ENCODE measurements at places on chromosomes 3 and 15.

- DNase-seq = no peak
Measured at GRCh38 chr15:98485451-98485850, 162.9 kb upstream of the IGF1R start.

GRCh38 chr15:66595931-66596545 lies 30.2 kb upstream of the LCTL start:
- DNase-seq = peak; percentile 43

GRCh38 chr3:69462022-69462825 lies 76.3 kb upstream of the FRMD4B start:
- no peak for DNase-seq

- DNase-seq = no peak
Measured at GRCh38 chr3:65616563-65616962, 422.2 kb downstream of the MAGI1 start.

DNA sequence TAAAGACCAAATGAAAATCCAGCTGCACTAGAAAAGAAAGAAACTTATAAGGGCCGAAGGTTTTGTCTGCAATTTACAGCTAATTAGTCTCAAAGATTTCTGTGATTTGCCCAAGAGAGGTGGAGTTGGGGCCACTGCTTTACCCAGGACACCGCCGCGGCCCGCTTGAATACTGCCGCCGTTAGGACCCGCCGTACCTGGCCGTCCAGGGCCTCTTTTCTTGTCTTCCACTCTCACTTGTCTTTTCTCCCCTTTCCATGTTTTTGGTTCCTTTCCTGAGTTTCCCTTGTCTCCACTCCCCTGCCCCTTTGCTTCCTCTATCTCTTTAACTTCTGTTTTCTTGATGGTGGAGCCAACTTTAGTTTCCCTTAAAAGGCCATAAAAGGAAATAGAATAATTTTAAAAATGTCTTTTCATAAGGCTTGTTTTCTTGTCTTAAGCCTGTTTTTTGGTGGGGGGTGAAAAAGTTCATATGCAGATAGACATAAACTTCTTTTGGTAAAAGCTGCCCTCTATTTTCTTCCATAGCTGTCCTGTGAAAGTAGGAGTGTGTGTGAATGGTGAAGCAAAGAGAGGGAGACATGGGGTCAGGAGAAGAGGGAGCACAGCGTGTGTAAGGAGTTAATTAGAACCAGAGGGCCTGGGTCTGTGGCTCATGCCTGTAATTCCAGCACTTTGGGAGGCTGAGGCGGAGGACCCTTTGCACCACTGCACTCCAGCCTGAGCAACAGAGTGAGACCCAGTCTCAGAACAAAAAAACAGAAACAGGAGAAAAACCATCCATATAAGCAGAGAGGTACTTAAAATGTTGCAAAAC lies 16.0 kb upstream of the CCNL1 start:
- DNase-seq = peak; percentile 37

DNA sequence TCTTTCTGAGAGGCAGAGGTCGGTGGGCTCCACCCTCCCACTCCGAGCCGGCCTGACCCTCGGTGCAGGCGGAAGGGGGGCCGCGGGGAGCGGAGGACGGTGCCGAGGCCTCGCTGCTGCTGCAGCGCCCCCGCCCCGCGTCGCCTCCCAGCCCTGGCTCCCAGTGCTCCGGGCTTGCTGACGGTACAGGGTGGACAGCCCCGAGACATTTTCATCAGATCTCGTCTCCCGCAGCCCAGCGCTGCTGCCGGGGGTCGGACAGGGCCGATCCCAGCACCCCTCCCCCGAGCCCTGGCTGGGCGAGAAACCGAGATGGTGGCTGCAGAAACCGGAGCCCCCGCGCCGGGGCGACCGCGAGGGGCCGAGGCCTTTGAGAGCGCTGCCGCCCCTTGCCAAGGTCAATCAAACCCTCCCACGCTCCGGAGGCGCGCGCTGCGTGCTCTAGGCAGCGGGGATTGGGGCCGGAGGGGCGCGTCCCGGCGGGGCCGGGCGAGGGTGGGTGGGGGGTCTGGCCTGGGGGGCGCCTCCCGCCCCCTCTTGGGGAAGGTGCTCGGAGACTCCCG lies 42.5 kb downstream of the EPHB3 start:
- DNase-seq = no peak

DNA sequence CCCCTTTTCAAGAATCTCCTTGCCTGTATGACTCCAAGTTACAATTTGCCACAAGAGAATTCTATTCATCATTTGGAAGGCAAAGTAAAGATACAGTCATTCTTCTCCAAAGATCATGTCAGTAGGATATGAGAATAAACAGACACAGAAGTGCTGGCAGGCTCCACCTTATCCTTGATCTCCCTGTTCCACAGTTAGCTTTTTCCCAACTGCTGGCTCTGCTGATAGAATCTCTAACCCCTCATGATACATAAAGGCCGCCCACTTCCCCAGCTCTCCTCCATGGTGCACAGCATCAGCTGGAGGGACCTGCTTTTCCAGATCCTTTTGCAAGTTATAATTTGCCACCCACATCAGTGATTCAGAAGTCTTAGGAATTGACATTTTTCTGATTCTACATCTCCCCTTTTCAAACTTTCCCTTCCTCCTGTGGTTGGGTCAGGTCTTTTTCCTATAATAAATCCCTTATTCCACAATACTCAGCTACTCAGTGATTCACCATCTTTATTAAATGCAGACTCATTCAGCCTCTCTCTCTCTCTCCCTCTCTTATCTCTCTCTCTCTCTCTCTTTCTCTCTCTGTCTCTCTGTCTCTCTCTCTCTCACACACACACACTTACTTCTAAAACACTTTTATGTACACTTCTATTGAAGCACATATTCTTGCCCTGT lies 465.4 kb downstream of the GBE1 start:
- DNase-seq = no peak

DNA sequence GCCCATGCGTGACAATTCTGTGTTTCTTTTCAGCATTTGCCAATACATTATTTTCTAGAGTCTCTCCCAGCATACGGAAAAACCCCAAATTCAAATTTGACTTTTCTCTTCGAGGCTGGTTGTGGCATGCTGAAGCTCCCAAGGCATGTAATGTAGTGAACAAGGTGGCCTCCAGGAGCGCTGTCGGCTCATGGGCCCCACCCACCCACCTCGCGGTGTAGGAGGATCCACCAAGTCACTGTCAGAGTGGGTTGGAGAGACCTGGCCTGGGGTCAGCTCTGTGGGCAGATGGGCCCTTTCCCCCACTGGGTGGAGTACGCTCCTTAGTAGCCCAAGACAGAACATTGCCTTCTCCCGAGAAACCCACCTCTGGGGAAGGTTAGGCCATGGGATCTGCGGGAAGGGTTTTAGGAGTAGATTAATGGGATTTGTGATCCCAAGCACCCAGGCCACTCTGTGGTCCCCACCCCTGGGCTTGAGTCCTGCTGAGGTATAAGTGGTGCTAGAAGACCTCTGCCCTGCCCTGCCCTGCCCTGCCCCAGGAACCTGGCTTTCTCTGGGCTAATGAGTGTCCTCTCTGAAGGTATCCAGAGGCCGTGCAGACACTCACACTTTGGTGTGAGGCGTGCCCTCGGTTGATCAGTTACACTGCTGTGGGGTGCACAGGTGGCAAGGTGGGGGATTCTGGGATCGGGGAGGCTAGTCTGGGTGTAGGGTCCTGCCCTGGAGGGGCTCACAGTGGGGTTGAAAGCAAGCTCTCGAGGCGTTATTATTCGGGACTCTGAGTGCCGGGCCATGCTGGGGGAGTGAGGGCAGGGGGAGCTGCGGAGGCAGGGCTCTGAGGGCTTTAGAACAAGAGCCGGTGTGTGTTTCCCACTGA lies 97.9 kb downstream of the APBA2 start:
- DNase-seq = no peak

GRCh38 chr15:88746451-88746850 lies 56.8 kb upstream of the ACAN start:
- no peak for DNase-seq

GRCh38 chr3:151345859-151346258 lies 16.5 kb upstream of the P2RY13 start:
- peak; percentile 79 for DNase-seq

GRCh38 chr3:42601896-42602581 lies 1.6 kb downstream of the NKTR start:
- no peak for DNase-seq

DNA sequence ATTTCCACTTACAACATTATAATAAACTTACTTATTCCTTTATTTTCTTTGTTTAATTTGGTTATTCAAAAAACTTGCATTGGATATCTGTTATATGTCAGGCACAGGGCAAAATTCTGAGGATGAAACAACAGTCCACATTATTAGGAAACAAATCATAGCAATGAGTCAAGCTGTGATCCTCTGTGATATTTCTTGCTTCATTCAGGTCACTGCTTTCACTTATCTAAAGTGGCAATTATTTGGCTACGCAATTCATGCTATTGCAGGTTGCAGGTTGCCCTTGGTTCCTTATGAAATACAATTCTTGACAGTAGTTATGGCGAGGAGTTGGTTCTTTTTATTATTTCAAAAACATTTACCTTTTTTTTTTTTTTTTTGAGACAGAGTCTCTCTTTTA lies 66.4 kb upstream of the CNTN6 start:
- DNase-seq = no peak

DNA sequence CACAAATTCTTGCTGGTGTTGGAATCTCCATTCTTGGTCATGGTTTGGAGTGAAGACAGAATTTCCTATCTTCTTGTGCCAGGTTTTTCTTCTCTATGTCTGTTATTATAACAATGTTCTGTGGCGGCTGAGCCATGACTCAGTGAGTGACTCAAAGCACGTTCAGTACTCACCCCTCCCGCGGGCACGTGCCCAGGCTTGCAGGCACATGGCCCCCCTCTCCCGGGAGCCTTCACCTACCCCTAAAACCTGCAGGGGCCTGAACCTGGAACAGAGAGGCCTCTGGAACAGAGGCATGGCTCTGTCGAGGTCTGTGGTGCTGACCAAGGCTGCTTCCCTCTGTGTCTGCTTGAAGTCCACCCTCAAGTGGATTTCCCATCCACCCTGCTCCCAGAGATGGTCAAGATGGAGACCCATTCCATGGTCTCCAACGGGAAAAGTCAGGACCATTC lies 27.6 kb downstream of the PLXNB1 start:
- peak; percentile 27 for DNase-seq

GRCh38 chr15:28128031-28128430 lies 28.9 kb upstream of the OCA2 start:
- DNase-seq = no peak

GRCh38 chr3:52288674-52289073 lies 1.0 kb downstream of the GLYCTK start:
- DNase-seq = no peak

DNA sequence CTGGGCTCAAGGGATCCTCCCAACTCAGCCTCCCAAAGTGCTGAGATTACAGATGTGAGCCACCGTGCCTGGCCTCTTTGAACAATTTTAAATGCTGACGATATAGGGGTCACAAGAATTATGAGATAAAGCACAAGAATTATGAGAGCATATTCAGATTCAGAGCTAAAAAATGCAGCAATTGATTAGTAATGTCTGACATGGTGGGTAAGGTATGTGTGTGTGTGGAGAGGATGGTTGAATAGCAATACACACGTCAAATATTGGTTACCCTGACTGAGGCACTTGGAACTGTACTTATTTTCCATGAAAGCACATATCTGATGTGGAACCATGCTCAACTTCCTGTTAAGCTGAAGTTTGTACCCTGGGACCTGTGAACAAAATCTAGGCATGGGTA lies 115.6 kb downstream of the EOMES start:
- DNase-seq = no peak

GRCh38 chr3:17852217-17852616 lies 109.8 kb upstream of the TBC1D5 start:
- no peak for DNase-seq

DNA sequence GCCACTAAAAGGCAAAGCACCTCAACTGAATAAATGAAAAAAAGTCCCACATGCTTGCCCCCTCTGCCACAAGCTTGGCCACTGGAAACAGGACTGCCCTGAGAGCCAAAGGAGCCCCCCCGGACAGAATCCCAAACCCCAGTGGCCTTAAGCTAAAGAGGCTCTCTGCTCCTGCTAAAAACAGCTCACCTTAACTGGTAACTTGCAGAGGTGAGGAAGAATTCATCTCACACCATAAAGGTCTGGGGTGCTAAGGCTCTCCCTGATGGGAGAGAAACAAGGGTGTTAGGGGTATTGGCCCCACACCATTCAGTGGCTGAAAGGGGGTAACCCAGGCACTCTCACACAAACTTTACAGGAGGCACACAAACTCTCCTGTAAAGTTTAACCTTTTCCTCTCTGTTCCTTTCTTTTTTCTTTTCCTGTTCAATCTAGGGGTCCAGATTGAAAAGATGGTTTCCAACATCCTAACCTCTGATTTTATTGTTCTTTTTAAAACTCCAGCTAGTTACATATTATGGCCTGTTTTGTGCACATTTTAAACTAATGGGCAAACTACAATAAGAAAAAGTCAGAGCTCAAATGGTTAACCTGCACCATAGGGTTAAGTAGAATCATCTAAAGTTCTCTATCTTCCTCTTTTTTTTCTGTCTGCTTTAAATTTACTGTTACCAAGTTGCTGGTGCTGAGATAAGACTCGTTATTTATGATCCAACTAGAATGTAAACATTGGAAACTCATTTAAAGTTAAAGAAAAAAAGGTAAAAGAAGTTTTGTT lies 19.9 kb downstream of the TRANK1 start:
- DNase-seq = no peak

- no peak for DNase-seq
Measured at GRCh38 chr3:116834816-116835215, 125.2 kb downstream of the TUSC7 start.

DNA sequence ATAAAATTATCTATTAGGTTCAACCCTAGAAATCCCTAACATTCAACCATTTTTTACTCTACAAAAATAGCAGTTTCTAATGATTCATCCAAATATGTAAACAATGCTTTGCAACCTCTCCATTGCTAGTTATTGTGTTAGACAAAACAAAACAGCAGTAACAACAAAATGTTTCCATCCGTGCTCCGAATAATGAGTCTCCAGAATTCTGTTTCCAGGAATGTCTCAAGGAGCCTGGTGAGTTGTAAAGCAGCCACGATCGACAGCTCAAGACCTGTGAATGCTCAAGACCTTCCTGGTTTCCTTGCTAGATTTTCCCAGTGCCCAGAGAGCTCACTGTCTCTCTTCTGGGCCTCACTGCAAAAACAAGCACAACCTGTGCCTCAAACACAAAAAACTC lies 49.9 kb downstream of the CHRD start:
- no peak for DNase-seq

DNA sequence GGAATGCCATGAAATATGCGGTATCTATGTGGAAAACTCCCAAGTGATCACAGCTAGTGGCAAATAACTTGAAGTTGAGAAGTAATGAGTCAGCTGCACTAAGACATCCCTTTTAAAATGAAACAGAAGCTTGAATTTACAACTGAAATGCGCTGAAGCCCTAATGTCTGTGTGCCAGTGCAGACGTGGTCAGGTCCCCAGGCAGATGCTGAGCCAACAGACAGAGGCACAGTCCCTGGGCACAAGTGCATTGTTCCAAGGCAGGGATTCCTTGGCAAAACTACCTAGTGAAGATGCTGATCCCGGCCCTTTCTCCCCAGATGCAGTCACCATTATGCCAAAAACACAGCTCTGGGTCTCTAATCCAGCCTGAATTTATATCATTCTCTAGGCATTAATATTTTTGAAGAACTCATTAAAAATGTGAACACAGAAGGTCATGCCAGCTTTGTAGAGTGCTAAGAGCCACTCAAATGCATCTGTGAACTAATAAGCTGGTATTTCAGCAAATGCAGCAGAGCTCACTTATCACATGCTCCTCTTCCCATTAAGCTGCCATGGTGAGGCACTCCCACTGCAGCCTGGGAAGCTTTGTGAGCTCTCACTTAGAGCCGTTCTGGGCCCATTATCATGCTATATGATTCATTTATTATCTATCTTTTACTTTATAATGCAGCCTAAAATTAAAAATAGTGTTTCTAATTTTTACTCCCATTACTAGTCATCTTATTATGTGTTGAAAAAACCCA lies 200.1 kb downstream of the GABRB3 start:
- DNase-seq = no peak

- no peak for DNase-seq
Measured at GRCh38 chr3:45681846-45682245, 7.3 kb upstream of the SACM1L start.

Measured in muscle of back (tissue), 13 donors.